ENCODE measurements at places on chromosomes 5 and 9.

GRCh38 chr5:3010953-3011763 lies 259.7 kb upstream of the IRX2 start:
- DNase-seq, result no peak

GRCh38 chr9:134484479-134484878 lies 157.1 kb upstream of the COL5A1 start:
- DNase-seq, result no peak

DNA sequence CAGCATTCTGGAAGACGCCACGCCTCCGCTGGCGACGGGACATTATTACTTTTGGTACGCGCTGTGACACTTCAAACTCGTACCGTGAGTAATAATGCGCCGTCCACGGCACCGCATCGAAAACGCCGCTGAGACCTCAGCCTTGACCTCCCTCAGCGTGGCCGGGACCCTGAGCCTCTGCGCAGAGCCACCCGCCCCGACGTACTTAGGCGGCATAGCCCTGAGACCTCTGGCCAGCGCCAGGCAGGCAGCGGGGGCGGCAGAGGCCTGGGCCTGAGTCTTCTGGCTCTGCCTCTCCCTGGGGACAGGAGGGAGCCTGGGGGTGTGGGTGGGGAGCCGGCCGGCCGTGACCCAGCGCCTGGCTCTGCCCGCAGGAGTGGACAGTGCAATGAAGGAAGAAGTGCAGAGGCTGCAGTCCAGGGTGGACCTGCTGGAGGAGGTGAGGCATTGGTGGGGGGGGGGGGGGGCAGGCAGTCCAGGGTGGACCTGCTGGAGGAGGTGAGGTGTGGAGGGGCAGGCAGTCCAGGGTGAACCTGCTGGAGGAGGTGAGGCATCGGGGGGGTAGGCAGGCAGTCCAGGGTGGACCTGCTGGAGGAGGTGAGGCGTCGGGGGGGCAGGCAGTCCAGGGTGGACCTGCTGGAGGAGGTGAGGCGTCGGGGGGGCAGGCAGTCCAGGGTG lies 8.0 kb downstream of the EGFL7 start:
- DNase-seq, result no peak

GRCh38 chr9:131259432-131259898 lies 16.8 kb downstream of the FAM78A start:
- no peak for DNase-seq
